HCT116 (cell line): ENCODE measurements at places on chromosomes 16 and 17.

GRCh38 chr17:76262732-76263344, 2.3 kb upstream of the UBALD2 start:
- H3K27me3 ChIP-seq, result no peaks in the 10 kb centered on the region
- DNase-seq, result no peak
- no peak overlapping the region for H3K4me3 ChIP-seq
- H3K36me3 ChIP-seq, result no peaks in the 10 kb centered on the region
- H3K27ac ChIP-seq, result 0 out of 2 replicates have a peak overlapping the region, but pooled peaks have one; percentile 1

DNA sequence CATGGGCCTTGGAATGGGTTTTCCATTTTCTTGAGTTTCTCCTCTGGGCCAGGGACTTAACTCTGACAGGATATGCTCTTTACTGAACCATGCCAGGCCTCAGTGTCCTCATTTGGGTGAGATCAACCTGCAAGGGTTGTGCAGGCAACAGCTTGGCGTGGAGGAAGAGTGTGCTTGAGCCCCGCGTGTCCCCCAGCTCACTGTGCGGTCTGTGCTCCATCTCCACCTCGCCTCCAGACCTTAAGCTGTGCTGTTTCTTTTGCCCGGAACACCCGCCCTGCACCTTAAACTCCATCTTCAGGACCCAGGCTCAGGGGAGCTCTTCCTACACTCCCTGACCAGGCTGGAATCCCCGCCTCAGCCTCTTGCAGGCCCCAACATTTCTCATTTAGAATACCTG, 9.7 kb downstream of the RUSF1 start:
- no peaks in the 10 kb centered on the region for H3K27me3 ChIP-seq
- peaks cover 5% of the 10 kb centered on the region; the same call in 1 of the 2 replicates for H3K36me3 ChIP-seq
- H3K4me3 ChIP-seq, result no peak overlapping the region
- no peak overlapping the region for H3K27ac ChIP-seq

GRCh38 chr16:87033021-87033471, 284.1 kb downstream of the C16orf95 start:
- H3K27me3 ChIP-seq, result peaks cover 5% of the 10 kb centered on the region; the same call in 1 of the 2 replicates
- no peak overlapping the region for H3K4me3 ChIP-seq
- H3K27ac ChIP-seq, result no peak overlapping the region
- no peaks in the 10 kb centered on the region for H3K4me1 ChIP-seq
- H3K36me3 ChIP-seq, result no peaks in the 10 kb centered on the region
- no peak for DNase-seq

DNA sequence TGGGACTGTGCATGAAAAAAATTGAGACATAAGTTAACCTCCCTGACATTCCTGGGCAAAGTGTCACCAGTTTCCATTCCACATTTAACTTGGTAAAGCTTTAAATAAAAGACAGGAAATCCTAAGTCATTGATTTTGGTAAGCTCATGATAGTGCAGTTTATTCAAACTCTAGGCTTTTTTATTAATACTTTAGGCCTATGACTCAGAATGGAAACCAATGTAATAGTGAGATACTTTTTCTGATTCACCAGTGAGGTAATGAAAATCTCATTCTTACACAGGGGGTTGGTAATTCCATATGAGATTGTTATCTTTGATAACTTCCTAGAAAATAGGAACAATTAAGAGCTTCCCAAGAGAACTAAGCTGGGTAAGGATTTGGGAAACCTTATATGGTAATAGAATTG, 91.1 kb downstream of the NLK start:
- H3K27ac ChIP-seq, result no peak overlapping the region
- DNase-seq, result no peak
- no peak overlapping the region for H3K4me3 ChIP-seq
- no peaks in the 10 kb centered on the region for H3K27me3 ChIP-seq

- H3K27ac ChIP-seq, result no peak overlapping the region
- no peak overlapping the region for H3K4me3 ChIP-seq
- no peaks in the 10 kb centered on the region for H3K36me3 ChIP-seq
These were observed 316.3 kb downstream of the SEC14L1 start for GRCh38 chr17:77456951-77457548.
